Karpas-422 (cell line): ENCODE measurements at places on chromosomes 1 and 21.
A peak's percentile ranks its signal among the peaks of the same experiment; 100 is the strongest.

- no peak for DNase-seq
Observed at GRCh38 chr1:218408942-218409341, 63.8 kb downstream of the TGFB2 start.

- no peak for DNase-seq
Observed at GRCh38 chr21:26782747-26783146, 62.5 kb downstream of the ADAMTS1 start.

DNA sequence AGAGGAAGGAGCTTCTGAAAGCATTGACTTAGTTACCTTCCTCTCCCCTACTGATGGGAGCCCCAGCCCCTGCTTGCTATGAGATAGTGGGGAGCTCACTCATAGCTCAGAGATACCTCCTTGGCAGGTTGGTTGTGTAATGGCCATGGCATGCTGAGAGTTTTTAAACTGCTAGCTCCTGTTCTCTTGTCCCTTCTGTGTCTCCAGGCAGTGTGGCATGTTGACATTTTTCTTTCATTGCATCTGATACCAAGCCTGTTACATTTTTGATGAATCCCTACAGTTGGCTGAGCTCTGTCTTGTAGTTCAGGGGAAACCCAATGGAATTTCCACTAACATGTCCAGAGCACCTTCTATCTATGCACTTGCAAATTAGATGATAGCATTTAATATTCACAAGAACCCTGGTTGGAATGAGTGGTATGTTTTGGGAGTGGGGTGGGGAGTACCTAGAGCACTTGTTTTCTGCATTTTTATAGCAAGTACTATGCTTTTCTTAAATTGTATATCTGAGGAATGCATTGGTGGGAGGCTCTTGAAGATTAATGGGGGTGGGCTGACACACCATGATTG, 39.1 kb upstream of the EFCAB14 start:
- DNase-seq, result no peak

DNA sequence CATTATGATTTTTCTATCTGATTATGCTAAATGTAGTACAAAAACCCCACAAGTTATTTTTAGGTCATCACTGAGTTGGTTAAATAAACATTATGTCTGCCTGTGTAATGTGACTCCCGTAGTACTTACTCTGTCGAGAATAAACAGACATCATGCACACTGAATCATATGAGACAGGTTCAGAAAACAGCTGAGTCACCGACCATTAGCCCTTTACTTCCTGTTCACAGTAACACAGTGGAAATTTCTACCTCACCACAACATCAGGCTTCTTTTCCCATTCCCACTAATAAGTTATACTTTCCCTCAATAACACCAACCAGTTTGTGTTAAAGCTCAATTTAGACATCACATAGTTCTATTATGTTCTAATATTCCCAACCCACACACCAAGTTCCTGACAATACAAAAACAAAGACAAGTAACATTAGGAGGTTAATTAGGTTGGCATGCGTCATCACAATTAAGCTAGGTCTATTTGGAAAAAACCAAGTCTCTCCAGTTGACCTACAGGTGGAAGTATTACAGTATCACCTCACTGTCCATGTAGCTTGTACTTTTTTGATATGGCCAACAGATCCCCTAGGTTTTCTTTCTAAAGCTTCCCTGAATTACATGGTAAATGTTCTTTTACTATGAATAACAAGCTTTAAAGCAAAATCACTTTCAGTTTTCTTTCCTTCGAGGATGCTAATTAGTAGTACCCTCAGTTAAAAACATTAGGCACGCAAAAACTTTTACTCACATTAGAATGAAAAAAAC, 154.2 kb downstream of the EIF4G3 start:
- DNase-seq, result no peak

DNA sequence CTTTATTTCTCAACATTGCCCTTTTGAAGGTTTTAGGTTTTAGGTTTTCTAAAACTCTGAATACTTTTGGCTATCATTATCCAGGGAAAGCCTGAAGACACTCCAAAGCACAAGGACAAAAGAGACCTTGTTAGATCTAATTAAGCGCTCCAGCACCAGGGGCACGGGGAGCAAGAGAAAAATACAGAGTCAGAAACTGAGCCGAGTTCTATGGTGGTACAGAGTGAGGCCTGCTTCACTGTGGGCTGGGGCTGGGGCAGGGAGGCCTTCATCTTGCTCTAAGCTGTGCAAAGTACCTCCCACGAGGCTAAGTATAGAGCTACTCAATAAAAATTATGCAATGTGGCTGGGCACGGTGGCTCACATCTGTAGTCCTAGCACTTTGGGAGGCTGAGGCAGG, 19.7 kb upstream of the RAB4A start:
- DNase-seq, result no peak

DNA sequence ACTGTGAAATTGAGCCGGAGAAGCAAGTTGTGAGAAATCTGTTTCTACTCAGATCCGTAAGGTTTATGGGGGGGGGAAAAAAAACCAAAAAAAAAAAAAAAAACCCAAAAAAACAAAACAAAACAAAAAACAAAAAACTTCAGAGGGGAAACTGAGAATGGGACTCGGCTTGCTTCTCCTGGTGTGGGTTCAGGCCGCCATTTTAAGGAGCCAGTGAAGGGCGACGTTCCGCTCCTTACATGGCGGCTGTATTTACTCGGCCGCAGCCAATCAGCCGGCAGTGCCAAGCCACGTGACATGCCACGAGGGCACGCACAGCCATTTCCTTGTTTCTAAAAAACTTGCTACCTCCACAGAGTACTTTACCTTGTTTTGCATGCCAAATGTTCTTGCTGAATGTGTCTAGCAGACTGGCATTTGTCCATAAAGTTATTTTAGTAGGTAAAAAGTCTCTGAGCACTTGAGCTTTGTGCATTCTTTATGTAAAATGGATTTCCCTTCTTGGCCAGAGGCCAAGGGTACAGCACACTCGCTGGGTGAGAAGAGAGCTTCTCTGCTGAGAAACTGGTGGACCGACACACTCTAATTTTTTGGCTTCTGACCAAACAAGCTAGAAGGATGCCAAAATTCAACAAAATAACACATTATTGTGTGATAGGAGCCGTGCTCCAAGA, 101.8 kb downstream of the NFIA start:
- DNase-seq, result peak; percentile 92

DNA sequence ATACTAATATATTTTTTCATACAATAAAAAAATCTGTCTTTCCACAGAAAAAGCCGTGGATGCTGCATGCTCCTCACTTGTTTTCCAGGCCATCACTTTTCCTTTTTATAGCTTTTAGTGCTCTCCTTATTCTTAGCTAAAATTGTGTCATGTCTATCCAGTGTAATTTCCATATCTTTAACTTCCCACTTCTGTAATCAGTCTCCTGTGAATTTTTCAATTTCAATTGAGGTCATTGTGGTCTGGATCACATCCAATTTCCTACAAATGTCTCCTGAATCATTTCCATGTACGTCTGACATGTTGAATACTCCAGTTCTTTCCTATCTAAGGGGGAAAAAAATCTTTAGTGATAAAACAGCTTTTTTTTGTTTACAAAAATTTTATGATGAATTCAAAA, 838.2 kb upstream of the B3GALT2 start:
- no peak for DNase-seq
